ENCODE measurements at places on chromosomes 12 and 14.

DNA sequence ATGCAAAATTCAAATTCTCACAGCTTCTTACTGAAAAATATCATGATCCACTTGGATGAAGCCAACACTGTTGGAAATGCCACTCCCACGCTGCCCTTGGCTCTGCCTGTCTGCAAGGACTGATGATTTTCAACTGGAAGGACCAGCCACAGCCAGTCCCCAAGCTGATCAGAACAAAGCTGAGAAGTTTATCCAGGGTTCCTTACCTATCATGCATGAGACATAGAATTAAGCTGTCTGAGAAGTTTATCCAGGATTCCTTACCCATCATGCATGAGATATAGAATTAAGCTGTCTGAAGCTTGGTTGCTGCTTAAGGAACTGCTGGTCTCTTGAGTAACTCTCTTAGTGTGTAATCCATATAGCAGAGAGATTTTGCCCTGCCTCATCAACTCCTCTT, 159.8 kb upstream of the TMEM260 start:
- no peak for DNase-seq

DNA sequence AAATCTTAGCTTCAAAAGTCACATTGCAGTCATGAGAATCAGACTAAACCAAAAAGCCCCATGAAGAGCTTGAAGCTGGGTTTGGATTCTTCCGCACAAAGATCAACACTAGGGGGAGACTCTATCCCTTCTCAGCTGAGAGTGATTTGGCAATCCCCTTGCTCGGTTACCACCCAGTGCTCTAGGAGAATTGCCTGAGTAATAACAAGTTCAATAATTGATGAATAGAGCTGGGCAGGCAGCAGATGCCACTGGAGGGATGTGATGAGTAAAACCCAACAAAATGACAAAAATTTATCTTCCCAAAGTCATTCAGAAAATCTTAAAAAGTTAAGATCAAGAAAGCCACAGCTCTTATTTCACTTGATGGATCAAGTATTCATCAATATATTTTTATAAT, 185.6 kb upstream of the ARID2 start:
- DNase-seq, result peak; percentile 17

DNA sequence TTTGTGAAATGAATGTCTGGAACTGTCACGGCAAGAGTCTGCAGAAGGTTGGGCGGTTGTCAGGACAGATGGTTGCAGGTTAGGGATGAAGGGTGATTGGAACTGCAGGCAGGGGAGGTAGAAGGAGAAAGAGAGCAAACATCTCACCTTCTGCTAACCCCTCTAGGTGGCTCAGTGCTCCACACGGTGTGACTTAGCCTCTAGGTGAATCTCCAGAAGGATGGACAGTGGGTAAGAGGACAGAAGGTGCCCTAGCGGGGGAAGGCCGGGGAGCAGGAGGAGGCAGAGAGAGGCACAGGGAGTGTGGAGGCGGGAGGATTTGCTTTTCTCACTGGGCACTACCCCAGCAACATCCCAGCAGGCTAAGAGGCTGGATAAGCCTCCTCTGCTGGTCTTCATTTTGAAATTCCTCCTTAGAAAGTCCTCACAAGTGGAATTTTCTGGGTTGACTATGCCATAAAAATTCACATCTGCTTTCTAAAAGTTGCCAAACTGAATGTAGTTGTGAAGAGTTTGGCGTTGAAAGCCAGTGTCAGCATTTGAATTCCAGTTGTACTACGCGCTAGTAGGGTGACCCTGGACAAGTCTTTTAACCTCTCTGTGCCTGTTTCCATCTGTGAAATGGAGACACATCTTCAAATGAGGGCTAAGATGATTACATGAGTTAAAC, 10.7 kb upstream of the GPR68 start:
- DNase-seq, result no peak

- DNase-seq, result no peak
These were observed 8.9 kb downstream of the STX2 start for GRCh38 chr12:130830246-130830551.

- no peak for DNase-seq
These were observed 11.2 kb downstream of the C1R start for GRCh38 chr12:7081037-7081436.

DNA sequence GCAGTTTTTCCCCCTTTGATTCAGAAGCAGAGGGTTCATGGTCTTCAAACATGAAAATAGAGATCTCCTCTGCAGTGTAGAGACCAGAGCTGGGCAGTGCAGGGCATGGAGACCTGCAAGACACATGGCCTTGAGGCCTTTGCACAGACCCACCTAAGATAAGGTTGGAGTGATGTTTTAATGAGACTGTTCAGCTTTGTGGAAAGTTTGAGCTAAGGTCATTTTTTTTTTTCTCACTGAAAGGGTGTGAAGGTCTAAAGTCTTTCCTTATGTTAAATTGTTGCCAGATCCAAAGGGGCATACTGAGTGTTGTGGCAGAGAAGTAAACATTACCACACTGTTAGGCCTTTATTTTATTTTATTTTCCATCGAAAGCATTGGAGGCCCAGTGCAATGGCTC, 185.1 kb downstream of the MSRB3 start:
- DNase-seq, result no peak

DNA sequence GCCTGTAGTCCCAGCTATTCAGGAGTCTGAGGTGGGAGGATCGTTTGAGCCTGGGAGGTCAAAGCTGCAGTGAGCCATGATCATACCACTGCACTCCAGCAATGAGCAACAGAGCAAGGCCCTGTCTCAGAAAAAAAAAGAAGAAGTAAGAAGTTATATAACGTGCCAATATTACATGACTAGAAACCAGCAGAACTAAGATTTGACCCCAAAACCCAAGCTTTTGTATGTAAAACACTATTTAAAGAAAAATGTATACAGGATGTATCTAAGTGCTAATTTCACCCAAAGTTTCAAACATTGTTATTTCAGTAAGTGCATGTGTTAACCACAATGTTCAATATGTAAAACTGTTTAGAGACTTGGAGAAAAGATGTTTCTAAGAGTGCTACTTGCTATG, 94.7 kb downstream of the SLC5A8 start:
- DNase-seq, result no peak

DNA sequence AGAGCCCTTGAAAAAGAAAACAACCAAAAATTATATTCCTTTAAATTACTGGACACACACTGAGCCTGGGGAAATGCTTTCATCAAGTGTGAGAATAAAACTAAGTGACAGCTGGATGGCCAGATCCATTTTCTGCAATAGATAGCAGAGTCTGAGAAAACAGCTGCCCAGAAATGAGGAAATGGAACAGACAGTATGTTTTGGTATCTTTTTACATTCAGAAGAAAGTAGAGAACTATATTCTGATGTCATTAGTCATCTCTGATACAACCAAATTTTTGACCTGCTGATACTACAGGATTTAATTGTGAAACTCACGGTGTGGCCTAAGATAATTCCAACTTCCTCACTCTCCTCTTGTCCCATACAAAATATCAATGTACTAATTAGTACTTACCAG, 78.2 kb downstream of the HMGA2 start:
- DNase-seq, result no peak

- no peak for DNase-seq
These were observed 1.3 kb downstream of the R3HDM2 start for GRCh38 chr12:57429473-57430111.

- no peak for DNase-seq
These were observed 7.7 kb downstream of the AHNAK2 start for GRCh38 chr14:104970231-104971068.

- no peak for DNase-seq
These were observed 21.1 kb downstream of the GSC start for GRCh38 chr14:94748667-94749347.

DNA sequence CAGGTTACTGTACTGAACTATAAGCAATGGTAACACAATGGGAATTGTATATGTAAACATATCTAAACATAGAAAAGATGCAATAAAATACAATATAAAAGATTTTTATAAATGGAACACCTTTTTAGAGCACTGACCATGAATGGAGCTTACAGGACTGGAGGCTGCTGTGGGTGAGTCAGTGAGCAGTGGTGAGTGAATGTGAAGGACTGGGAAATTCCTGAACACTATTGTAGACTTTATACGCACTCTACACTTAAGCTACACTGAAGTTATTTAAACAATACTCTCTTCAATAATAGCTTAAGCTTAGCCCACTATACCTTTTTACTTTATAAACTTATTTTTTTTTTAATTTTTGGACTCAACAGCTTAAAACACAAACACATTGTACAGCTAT, 313.5 kb downstream of the KCNC2 start:
- DNase-seq, result no peak

DNA sequence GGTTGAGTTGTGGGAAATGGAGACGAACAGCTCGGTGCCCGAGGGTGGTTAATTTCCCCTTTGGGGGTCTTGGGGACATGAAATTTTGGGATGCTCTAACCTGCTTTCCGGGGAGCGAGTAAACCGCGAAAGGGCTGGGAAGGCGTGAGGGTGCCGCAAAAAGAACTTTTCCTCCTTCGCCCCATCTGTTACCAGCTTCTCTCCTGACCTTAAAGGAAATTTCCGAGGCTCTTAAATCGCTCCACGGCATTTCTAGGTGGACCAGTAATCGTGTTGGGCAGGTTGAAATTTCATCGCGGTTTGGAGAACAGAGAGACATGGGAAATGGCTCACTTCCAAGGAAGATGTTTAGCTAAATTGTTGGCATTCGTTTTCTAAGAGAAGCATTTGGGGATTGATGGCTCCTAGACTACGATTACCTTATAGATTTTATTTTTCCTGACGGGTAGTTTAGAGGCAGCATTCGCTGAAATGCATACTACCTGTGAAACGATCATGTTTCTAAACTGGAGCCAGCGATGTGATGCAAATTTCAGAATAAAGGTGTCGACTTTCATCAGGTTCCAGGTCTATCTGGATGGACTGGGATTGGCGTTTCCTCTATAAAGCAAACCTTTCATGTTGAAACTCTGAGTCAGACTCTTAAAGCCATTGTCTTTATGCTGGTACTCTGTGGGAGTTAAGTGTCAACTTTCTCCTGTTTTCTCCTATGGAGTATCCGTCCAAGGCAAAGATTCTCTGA, 414.5 kb downstream of the PCNX1 start:
- no peak for DNase-seq

GRCh38 chr12:94191811-94192210, 43.4 kb downstream of the PLXNC1 start:
- DNase-seq, result no peak

DNA sequence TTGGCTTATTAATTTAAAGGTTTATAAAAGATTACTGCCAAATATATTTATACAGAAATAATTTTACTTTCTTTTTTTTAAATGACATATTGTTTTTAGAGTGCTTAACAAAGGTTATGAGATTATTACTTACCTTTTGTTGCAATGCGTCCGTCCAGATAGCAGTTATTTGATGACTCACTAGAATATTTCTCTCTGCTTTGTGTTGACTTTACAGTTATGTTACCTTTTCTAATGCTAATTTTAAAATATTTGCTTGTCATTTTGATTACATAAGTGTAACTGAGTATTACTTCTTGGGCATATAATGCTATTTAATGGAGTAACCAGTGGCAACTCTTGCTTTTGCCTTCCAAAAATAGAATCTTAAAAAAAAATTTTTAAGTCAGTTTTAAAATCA, 6.3 kb upstream of the PZP start:
- DNase-seq, result no peak

GRCh38 chr12:58886474-58886873, 33.8 kb downstream of the LRIG3 start:
- DNase-seq, result no peak

DNA sequence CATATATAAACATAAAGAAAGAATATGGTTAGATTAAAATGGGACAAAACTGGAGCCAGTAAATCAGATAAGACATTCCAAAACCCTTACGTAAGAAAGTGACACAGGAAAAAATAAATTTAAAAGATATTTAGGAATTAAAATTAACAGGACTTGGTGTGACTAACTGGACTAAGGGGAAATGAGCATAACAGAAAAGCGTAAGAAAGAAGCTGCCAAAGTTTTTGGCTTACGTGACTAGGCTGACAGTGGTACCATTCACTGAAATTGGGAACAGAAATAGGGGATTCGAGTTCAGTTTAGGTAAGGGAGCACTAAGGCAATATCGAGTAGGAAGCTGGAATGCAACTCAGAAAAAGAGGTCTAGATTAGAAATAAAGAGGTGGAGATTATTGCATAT, 7.8 kb downstream of the CDK17 start:
- DNase-seq, result no peak

DNA sequence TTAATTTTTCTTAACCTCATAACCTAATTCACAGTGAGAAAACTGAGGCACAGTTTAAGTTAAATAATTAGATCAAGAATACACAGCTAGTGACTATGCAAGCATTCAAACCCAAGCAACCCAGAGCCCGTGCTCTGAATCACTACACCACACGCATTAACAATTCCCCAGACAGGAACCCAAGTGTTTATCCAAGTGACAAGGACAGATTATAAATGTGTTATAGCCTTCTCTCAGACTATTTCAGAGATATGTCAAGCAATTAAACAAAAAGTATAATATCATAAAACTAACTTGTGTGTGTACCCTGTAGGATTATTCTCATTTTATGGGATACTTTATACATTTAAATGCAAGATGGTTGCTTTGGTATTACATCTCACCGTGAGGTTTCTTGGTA, 43.8 kb downstream of the MED13L start:
- no peak for DNase-seq

DNA sequence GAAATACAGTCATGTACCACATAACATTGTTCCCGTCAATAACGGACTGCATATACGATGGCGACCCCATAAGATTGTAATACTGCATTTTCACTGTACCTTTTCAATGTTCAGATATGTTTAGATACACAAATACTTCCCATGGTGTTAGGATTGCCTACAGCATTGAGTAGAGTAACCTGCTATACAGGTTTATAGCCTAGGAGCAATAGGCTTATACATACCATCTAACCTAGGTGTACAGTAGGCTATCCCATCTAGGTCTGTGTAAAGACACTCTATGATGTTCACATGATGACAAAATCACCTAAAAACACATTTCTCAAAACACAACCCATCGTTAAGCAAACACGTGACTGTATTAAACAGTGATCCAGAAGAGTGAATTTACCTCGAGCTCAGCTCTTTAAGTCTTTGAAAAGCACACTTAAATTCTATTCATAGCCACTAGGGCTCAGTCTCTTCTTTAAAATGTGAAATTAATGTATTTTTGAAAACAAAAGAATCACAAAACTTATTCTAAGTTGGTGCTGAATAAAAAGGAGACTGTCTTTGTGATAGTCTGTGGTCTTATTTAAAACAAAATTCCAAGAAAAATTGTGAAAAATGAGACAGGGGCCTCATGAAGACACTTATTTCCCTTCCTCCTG, 239.1 kb upstream of the ARID2 start:
- no peak for DNase-seq

DNA sequence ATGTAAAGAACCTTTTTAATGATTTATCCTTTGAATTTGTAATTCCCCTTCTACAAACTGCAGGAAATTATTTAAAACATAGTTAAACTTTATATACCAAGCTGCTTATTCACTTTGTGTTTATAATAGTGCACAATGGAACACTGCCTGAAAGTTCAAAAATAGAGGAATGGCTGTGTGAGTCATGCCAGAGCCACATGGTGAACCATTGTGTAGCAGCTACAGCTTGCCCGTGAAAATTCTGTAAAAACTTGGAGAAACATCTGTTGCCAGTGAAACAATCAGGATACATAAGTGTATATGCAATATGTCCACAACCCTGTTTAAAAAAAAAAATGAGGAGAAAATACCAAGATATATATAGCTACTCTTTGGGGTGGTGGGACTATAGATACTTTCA, 59.5 kb downstream of the VEZT start:
- no peak for DNase-seq

Measured in activated CD4-positive, alpha-beta T cell treated with anti-CD3 and anti-CD28 coated beads, Interleukin-2, amount 50 U/mL, for 4 hours (primary cell).